Naive B cell (primary cell): ENCODE measurements at places on chromosomes 7 and 10.

- DNase-seq = no peak
Observed at GRCh38 chr10:113127901-113128283, 177.8 kb downstream of the TCF7L2 start.

- no peak for DNase-seq
Observed at GRCh38 chr7:157432957-157433576, 96.3 kb downstream of the DNAJB6 start.

GRCh38 chr10:33828592-33828991 lies 494.1 kb upstream of the NRP1 start:
- no peak for DNase-seq

DNA sequence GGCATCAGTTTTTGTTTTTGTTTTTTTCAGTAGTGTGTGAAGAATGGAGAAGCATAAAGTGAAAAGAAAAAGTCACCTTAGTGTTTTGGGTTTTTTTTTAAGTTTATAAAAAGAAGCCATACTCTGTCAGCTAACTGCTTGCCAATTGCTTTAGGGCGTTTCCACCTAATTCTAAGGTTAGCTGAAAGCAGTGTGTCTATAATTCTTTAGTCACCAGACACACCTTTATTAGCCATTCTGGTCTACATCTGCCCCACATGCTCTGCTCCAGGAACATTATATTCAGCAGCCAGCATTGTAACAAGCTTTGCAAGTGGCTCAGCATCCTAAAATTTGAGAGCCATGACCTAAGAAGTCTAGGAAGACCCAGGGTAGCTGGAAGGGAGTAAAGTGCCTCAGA lies 14.1 kb upstream of the SLC16A12 start:
- DNase-seq = no peak

- DNase-seq = no peak
Observed at GRCh38 chr7:128725531-128725930, 13.6 kb upstream of the CALU start.

GRCh38 chr10:114526504-114527238 lies 122.4 kb upstream of the AFAP1L2 start:
- peak; percentile 92 for DNase-seq

GRCh38 chr7:86939197-86939814 lies 120.1 kb downstream of the ELAPOR2 start:
- DNase-seq = peak; percentile 25

- DNase-seq = no peak
Observed at GRCh38 chr10:5894403-5894802, 4.4 kb downstream of the FBH1 start.

GRCh38 chr7:45400680-45401079 lies 173.5 kb upstream of the ADCY1 start:
- DNase-seq = no peak

DNA sequence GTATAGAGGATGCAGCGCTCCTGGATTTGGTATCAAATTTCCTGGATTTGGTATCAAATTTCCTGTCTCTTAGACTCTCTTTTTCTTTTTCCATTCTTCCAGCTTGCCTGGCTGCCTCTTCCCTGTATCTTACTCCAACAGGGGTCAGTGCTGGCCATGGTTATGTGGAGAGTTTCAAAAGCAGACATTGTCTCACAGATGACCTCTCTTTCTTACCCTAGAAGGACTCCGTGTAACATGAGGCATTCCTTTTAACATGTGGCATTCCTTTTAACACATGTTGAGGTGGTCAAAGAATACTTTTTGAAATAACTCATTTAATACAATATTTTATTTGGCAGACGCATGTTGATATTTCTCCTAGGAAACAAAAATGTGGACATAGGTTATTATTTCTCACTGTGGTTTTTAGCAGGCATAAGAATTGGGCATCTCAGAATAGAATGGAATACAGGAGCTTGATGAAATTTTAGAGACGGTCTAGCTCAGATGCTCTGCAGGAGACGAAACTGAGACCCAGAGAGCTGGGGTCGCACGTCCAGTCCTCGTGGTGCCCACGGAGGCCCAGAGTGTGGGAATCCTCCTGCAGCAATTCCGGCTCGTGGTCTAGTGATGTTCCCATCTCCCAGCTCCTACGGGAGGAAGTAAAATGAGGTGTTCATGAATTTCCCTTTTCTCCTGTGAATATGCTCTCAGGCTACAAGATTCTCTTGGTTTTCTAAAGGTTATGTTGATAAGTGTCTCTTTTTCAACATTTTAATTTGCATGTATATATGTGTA lies 59.6 kb upstream of the PITRM1 start:
- DNase-seq = no peak

GRCh38 chr7:42167631-42168236 lies 69.3 kb downstream of the GLI3 start:
- no peak for DNase-seq

DNA sequence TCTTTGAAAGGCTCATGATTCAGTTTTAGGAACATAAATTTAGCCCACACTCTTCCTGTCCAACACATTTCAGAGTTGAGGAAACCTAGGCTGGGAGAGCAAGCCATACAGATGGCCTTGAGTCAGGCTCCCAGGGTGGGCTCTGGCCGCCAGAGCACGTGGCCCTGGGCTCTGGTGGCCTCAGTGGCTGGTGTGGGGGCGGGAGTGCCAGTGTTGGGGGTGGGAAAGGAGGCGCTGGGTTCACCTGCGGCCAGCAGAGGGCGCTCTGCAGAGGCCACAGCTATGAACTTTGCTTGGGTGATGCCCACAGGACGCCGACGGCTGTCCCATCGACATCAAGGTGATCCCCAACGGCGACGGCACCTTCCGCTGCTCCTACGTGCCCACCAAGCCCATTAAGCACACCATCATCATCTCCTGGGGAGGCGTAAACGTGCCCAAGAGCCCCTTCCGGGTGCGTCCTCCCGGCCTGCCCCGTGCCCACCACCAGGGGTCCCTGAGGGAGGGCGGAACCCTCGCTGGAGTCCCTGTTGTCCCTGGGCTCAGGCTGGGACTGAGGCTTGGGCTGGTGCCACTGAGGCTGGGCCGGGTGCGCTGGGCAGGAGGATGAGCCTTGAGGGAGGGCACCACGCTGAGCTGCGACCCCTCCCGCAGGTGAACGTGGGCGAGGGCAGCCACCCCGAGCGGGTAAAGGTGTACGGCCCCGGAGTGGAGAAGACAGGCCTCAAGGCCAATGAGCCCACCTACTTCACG lies 11.9 kb downstream of the FLNC start:
- DNase-seq = peak; percentile 36

- no peak for DNase-seq
Observed at GRCh38 chr7:102215256-102215655, 71.4 kb upstream of the SH2B2 start.

- DNase-seq = no peak
Observed at GRCh38 chr7:83065714-83066113, 97.0 kb downstream of the PCLO start.

GRCh38 chr7:105130048-105130447 lies 116.0 kb downstream of the KMT2E start:
- DNase-seq = no peak

DNA sequence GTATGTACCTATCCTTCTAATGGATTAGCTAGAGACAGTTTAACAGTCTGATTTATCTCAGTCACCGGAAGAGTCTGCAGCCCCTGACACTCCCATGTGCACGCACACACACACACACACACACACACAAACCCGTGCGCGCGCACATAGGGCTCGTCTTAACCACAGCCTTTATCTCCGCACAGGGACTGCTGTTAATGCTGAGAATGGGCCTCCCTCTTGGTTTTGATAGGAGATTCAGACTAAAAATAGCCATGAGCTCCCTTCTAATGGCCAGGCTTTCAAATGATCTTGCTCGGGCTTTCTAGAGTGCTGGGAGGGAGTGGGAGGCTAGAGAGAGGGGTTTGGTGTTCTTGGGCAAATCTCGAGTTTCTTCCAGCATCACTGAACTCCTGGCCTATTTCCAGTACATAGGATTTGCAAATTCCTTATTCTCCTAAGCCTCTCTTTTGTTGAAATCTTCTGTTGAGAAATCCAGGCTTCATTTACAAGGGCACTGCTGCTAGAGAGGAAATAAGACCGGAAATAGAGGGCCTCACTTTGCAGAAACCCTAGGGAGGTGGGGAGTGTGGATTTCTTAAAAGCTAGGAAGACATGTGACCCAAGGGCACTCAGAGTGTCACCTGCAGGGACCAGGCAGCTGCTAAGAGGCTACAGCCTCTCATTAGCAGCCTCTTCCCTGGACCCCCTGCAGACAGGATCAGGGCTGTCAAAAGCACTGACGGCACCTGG lies 2.4 kb downstream of the TMEM72 start:
- no peak for DNase-seq

- no peak for DNase-seq
Observed at GRCh38 chr7:94748376-94748775, 92.4 kb upstream of the SGCE start.

DNA sequence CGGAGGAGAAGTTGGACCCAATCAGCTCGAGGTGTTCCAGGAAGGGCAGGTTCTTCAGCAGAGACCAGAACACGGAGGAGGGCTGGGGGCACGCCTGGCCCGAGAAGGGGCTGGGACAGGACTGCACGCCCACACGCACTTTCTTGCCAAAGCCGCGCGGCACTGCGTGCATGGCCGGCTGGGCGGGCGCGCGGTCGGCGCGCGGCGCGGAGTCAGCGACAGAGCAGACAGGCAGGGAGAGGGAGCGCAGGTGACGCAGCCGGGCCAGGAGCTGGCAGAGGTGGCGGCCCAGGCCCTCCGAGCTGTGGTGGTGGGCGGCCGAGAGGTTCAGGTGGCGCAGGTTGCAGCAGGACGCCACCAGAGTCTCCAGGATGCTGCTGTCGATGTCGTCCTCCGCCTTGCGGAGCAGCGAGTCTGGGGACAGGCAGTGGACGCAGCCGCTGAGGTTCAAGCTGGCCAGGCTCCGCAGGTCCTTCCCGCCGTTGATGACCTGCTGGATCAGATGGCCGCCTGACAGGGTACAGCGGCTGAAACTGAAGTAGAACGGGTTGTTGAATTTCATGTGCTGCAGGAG lies 77.2 kb upstream of the TNRC18 start:
- DNase-seq = no peak

DNA sequence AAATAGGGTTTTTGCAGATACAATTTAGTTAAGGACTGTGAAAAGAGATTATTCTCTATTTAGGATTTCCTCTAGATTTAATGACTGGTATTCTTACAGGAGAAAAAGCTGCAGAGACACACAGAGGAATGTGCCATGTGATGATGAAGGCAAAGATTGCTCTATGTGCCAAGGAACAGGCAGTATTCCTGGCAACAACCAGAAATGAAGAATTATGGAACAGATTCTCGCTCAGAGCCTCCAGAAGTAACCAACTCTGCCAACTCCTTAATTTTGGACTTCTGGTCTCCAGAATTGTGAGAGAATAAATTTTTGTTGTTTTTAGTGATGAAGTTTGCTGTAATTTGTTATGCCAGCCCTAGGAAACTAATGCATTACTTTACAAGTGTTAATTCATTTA lies 307.6 kb upstream of the SEMA3A start:
- no peak for DNase-seq

DNA sequence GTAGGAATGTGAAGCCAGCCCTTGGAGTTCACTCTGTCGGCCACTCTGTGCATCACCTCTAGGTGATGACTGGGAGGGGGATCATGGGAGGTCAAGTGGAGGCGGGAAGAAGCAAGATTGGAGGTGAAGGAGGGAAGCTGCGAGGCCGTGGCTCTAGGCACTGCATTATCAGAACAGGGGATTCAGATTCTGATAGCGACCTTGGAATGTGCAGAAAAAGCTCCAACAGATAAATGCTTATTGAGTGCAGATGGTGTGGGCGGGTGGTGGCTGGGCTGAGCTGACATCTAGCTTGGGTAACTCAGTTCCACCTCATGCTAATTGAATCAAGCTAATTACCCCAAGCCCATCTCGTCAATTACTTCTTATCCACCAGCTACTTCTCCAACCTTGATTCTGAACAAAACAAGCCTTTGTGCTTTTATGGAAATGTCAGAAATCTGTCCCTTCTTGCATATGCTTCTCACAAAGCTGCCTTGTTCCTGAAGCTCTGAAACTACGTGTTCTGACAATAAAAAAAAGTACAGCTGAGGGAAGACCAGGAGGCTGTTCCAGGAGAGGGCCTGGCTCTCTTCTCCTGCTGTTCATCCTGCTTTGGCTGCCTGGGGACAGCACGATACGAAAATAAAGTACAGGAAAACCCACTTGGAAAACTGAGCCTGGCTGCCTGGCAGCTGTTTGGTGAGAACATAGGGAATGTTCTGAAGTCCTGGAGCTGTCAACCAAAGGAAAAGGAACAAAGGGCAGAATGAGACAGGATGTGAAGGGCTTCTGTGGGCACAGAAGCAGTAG lies 27.5 kb downstream of the STRA8 start:
- DNase-seq = no peak

DNA sequence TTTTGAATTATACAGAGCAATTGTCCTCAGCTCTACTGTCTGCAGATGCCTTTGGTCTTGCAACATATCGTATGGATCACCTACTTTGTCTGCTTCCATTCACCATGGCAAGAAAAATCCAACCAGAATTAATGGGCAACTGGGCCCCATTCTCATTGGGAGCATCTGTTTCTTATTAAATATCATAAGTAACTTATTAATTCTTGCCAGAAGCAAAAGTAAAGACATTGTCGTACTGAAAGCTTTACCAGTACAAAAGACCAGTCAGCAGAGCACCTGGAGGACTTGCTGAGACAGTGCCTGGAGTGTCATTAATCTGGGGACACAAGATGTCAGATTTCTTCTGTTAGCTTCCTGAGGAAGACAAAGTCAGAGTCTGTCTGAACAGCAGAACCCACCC lies 404.5 kb downstream of the INHBA start:
- DNase-seq = no peak

GRCh38 chr10:3568392-3568791 lies 216.6 kb downstream of the KLF6 start:
- no peak for DNase-seq

GRCh38 chr7:96217147-96217546 lies 104.8 kb downstream of the SLC25A13 start:
- no peak for DNase-seq

GRCh38 chr10:33155720-33156638 lies 178.5 kb downstream of the NRP1 start:
- DNase-seq = peak; percentile 30

- no peak for DNase-seq
Observed at GRCh38 chr7:80660939-80661338, 22.5 kb downstream of the CD36 start.

- no peak for DNase-seq
Observed at GRCh38 chr10:96493871-96494525, 19.7 kb downstream of the TLL2 start.

DNA sequence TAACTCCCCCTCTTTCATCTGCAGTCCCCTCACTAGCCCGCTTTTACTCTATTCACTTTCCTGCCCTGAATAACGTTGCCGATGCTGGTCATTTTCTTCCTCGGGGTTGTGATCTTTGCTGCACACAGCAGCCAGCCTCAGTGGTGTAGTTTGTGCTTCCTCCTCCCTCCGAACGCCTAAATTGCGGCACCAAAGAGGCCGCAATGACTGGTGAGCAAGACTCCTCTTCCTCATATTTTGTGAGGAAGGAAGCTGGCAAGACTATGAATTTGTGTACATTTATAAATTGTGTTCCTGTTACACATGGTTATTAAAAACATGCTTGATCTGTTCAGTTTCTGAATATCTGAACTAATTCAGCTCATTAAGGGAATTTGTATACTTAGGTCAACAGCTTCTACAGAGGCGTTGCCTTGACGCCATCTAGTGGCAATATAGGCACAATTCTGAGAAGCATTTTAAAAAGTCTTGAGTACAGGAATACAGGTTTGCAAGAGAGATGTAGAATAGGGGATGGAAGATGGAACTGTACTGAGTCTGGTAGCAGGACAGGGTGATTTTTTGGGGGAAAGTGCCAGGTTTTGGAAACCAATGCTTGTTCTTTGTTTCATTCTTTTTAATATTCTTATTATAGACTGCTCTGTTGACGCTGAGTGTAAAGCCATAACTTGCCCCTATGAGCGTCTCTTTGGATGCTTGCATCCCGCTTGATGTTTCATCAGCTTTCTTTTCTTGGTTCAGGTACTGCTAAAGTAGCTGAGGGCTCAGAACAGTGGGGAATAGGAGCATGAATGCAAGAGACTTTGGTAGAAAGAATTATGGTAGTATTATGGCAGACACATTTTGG lies 4.1 kb upstream of the TAS2R5 start:
- peak; percentile 9 for DNase-seq
